ENCODE measurements at places on chromosomes 6 and 20.

- no peak for DNase-seq
These were observed 28.1 kb upstream of the TXNDC5 start for GRCh38 chr6:7938562-7939183.

GRCh38 chr20:1900321-1900801, 5.2 kb downstream of the SIRPA start:
- DNase-seq = no peak

GRCh38 chr6:13724182-13724581, 12.5 kb upstream of the RANBP9 start:
- no peak for DNase-seq

DNA sequence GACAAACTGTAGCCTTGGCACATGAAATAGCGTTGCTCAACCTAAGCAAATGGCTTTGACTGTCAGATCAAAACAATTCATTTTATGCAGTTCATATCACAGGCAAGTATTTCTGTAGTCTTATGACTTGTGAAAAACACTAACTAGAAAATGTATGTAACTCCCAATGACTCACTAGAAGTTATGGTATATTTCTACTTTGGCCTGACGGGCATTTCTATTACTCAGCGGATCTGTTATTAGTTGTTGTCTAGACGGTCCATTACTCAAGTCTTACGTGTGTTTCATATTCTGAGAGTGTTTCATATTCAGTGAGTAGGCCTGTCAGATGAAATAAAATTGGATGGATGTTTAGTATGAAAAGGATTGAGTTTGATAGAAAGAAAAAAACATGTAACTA, 880.9 kb downstream of the PRIM2 start:
- DNase-seq = no peak

DNA sequence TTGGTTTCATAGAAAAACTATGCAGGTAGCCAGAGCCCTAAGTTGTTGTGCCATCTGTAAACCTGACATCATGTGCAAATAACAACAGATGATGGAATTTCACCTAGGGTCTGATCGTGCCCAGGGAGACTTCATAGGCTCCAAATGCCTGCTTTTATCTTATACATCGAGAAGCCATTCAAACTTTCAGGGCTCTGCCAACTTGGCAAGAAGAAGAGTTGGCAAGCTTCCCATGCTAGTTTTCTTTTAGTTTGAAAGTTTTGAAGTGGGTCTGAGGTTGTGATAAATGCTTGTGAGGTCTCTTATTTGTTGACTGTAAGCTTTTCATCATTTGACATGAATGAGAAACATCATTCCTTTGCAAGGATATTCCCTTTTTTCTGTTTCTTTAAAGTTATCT, 175.4 kb upstream of the FLRT3 start:
- no peak for DNase-seq

DNA sequence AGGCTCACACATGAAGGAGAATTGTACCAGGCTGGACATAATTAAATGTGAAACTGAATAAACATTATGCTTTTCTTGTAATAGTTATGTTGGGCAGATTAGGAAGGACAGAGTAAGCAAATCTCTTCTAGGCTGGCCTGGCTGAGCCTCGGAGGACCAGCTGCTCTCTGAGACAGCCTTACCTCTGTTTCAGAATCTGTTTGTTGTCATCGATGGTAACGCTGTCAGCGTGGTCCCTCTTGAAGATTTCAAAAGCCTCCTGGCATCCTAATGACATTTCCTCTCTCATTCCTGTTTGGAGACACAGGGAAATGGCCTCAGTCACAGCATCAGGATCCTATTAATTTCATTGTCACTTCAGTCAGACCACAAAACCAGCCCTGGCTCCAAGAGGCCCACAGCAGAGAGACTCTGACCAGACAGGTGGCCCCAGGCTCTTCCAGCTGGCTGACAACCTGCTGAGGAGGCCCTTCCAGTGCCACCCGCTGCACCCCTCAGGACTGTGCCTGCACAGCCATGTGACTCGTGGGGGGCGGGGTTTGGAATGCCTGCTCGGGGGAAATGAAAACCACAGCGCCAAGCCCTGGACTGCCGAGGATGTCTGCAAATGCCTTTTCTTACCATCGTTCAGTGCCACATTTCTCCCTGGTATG, 108.5 kb upstream of the KCNK16 start:
- DNase-seq = no peak

Data from activated CD8-positive, alpha-beta memory T cell treated with anti-CD3 and anti-CD28 coated beads for 24 hours (primary cell).